ENCODE measurements at places on chromosomes 7 and 10.

GRCh38 chr7:157337316-157338149 is 729 bp downstream of the DNAJB6 start:
- DNase-seq: peak; percentile 60

- no peak for DNase-seq
Observed at GRCh38 chr10:72785409-72785808, 93.5 kb downstream of the MCU start.

DNA sequence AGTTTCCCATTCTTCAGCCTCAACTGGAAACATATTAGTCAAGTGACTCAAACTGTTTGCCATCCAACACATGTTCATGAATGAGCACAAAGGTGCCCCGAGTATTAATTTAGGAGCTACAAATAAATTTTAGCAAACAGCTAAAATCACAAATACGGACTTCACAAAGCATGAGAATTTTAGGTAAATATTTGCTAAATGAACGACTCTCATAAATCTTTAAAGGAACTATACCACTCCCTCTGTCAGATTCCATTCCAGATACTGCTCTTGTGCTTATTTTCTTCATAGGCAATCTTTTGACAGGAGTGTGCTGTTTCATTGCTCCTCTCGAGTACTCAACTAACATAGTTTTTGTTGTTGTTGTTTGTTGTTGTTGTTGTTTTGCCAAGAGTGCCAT is 330.9 kb downstream of the PARD3 start:
- no peak for DNase-seq

GRCh38 chr10:69101451-69102095 is 13.7 kb downstream of the SRGN start:
- DNase-seq: peak; percentile 15

- no peak for DNase-seq
Observed at GRCh38 chr10:71646037-71646436, 73.5 kb downstream of the C10orf105 start.

DNA sequence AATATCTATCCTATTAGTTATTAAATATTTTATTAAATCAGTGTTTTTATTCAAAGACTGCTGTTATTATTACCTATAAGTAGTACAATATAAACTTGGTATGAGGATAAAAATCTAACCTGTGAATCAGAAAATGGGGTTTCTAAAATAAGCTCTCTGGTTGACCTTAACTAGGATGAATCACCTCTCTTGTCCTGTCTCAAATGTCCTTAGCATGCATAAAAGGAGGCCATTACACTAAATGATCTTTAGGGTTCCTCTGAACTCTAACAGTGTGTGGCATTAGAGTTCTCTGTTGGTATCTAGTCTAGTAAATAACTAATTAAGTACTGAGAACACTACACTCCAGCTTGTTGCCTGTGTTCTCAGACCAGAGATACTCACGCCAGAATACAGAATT is 143.1 kb upstream of the LRRTM3 start:
- DNase-seq: no peak

DNA sequence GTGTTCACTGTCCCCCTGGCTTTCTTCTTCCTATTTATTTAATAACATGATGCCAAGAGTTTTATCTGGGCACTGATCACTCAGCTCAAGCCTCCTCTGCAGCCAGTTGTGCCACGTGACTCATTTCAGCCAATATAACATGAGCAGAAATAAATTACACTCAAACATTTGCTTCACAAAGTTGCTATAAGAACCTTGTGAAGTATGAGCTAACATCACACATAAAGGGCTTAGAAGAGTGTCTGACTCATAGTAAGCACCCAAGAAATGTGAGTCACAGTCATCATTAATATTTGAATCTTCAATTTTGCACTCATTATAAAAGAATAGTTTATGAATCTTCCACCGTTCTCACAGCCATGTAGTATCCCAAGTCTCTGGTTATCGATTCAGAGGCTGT is 414.6 kb upstream of the NPVF start:
- DNase-seq: no peak

- DNase-seq: no peak
Observed at GRCh38 chr7:25288556-25289307, 60.4 kb upstream of the NPVF start.

GRCh38 chr10:13227031-13227430 is 7.1 kb downstream of the UCMA start:
- DNase-seq: no peak

DNA sequence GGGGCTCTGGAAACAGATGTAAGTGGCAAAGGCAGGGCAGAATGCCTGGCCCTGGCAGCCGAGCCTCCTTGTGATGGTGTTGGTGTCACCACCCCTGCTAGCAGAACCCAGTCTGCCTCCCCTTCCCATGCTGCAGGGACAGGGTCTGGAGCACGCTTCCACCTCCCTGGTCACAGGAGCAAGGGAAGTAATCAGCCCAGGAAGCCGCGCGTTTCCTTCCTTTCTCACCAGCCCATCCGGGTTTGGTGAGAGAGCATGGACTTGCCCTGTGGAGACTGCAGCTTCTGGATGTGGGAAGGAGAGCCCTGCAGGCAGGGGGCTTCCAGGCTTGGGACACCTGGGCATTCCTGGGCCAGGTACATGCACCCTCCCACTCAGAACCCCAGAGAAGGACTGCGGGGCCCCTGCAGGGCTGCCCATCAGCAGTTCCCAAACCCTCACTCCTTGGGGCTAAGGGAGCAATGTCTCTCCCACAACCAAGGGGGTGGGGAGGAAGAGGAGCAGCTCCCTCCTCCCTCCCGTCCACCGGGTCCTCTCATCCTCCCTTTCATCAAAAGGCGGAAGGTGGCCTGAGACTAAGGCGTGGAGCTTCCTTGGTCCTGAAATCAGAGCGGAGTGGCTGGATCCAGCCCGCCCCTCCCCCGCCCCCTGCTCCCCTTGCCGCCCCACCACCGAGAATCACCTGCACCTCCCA is 1.8 kb downstream of the MMRN2 start:
- no peak for DNase-seq

GRCh38 chr7:934469-935163 is 19.9 kb downstream of the ADAP1 start:
- DNase-seq: no peak

- no peak for DNase-seq
Observed at GRCh38 chr10:127579640-127580039, 30.5 kb downstream of the NPS start.

- DNase-seq: no peak
Observed at GRCh38 chr7:46844486-46844885, 737.4 kb downstream of the TNS3 start.

GRCh38 chr10:75070476-75070875 is 41.0 kb upstream of the SAMD8 start:
- DNase-seq: no peak

DNA sequence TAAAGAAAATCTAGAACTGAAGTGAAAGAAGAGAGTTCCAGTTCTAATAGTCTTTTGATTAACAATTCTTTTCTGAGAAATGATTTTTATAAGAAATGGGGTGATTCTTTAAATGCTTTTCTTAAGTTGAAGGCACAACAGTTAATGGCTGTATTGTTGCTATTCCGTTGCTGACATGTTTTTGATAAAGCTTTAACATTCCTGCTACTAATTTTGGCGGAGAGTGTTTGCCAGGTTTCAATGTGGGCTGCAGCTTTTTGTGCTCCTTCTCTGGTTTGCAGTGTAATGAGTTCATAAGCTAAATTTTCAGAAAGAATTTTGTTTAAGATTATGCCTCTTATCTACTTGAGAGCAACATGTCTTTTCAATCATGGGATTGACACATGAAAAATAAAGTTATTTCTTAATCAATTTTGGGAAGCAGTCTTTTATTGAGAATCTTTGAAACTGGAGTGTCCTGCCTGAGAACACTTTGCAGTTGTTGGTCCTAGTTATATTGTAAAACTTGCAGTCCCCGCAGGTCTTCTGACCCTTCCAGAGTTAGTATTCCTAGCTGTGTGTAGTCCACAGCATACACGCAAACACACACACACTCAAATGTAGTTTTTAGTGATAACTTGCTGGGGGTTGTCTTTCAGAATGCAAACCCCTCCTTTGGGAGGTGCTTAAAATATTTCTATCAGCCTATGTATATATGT is 56.7 kb downstream of the COL17A1 start:
- no peak for DNase-seq

DNA sequence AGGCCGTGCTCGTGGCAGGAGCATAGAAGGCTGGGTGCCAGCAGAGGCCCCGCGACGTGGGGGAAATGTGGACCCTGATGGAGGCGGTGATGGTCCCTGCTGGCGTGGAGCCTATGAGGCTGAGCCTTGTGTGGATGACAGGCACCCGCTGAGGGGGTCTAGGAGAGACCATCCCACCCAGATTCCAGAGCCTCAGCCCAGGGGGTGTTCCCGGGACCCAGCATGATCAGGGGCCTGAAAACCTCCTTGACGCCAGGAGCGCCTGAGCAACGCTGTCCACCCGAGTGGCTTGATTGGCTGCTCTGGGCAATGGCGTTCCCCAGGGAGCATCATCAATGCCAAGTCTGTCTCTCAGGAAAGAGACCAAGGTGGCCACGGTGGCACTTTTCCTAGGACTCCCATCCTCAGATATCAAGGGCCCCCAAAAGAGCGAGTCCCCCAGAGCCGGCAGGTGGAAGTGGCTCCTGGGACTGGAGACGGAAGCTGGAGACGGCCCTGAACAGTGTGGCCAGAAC is 61.1 kb downstream of the PWWP2B start:
- DNase-seq: no peak

GRCh38 chr7:72317341-72317740 is 94.8 kb downstream of the CALN1 start:
- DNase-seq: no peak

DNA sequence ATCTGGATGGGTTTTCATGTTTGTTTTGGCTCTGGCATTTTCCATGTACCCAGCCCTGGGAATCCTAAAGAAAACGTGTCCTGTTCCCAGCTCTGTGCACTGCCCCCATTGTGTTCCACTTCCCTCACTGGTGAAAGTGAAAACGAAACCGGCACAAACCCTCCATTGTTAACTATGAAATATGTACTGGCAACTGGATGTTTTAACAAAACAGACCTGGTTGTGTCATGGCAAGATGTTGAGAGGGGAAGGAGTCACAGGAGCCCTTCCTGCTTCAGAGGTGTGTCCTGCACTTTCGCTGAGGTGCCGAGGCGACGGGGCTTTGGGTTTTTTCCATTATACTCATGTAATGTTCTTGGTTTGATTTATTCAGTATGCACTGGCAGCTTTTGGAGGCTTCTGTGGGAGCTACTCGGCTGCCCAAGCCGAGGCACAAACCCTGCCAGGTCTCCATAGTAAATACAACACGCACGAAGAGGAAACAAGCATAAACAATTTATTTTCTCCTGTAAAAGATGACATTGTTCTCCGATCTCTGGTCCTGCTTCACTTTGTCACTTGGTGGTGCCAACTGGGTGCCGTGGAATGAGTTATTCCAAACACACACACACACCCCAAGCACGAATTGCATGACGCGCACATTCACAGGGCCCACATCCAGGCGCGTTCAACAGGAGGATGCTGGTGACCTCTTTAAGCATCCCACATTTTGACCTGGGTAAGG is 118.2 kb downstream of the CDK6 start:
- no peak for DNase-seq

GRCh38 chr7:4307316-4308204 is 374.5 kb upstream of the FOXK1 start:
- DNase-seq: no peak

- DNase-seq: no peak
Observed at GRCh38 chr7:123643495-123644441, 11.9 kb upstream of the LMOD2 start.

DNA sequence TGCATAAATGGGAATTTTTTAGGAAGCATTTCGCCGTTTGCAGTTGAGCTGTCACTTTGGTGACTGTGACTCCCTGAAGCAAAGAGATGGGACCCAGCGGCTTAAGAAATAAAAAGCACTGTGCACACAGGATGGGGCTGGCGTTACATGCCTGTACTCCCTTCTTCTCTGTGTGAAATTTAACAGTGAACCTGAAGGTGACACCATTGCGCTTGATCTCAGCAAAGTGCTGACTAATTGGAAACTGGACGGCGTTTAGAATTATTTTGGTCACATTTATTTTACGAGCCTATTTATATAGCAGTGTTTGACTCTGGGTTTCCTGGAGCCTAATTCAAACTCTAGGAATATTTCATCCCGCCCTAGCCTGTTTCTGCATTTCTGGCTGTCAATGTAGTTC is 146.2 kb downstream of the PAXIP1 start:
- no peak for DNase-seq

DNA sequence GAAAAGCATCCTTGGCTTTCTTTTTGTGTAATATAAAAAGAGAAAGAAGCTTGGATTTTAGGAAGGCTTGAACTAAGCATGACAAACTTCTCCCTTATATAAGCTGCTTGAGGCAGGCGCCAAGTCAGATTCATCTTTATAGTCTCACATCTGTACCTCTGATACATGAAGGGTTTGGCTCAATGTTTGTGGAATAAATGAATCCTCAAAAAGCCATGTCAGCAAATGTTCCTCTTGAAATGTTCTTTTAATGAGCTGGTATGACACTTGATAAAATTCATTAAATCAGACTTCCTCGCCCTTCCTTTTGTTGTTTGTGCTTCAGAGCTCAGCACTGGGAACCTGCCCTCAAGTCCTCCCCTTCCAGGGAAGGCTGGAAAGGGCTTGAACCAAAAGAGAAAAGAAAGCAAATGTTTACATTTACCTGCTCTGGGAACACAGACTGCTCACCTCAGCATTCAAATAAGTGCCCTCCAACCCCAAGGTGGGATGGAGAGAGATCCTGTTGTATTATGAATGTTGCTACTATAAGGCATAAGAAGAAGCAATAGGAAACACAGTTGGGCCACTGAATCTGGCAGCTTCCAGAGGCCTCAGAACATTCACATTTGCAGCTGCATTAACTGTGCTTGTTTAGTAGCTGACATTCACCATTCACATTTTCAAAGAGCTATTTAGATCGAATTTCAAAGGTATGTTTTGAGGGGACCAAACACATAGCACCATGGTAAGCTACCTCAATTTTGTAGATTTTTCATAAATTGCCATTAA is 212.6 kb downstream of the CACNA2D1 start:
- no peak for DNase-seq

GRCh38 chr7:70660154-70660818 is 471.7 kb upstream of the GALNT17 start:
- DNase-seq: no peak

GRCh38 chr7:73766556-73767229 is 3.4 kb downstream of the CLDN3 start:
- DNase-seq: no peak

DNA sequence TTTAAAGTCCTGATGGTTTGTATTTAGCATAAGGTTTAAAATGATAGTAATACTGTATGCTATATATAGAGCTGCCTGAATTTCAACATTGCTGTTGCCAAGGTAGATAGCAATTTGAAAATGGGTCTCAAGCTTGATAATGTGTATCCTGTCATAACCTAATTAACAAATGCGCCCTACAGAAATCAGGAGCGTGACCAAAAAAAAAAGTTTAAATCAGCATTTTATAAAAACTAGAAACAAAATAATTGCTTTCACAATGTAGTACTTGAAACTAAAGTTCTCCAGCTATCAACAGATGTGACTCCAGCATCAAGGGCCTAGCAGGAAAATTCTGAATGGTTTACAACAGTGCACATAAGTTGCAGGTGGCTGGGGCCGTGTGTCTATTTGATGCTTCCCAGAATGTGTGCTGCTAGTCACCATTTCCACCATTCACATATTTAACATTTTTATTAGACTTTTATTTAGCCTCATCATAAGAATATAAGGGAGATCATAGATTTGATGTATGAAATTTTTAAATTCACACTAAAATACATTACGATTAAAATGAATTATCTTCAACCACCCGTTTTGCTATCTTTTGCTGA is 14.1 kb downstream of the FXYD4 start:
- DNase-seq: no peak

Data from GF-D8 (cell line).